ENCODE measurements at places on chromosomes 16 and 17.

DNA sequence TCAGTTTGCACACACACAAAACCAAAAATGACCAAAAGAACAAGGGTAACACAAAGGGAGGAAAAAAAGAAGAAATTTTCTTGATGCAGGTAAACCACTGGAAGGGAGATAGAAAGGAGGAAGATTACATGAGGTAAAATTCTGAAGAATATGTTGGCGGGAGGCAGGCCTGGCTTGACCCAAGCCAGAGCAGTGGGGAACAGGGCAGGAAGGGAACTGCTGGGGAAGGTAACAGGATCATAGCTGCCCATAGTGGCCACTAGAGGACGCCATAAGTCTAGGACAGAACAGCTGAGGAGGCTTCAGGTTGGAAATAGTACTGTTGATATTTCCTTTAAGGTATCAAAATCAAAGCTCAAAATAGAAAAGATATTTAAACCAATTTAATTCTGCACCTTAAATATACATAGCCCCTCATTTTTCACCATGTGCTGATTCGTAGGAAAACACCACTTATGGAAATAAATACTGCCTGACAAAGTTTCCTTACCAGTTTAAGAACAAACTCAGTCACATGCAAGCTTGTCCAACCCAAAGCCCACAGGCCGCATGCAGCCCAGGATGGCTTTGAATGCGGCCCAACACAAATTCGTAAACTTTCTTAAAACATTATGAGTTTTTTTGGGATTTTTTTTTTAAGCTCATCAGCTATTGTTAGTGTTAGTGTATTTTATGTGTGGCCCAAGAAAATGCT is 15.5 kb downstream of the VPS35 start:
- DNase-seq = no peak

- no peak for DNase-seq
Measured at GRCh38 chr16:21265104-21265837, 12.8 kb downstream of the CRYM start.

DNA sequence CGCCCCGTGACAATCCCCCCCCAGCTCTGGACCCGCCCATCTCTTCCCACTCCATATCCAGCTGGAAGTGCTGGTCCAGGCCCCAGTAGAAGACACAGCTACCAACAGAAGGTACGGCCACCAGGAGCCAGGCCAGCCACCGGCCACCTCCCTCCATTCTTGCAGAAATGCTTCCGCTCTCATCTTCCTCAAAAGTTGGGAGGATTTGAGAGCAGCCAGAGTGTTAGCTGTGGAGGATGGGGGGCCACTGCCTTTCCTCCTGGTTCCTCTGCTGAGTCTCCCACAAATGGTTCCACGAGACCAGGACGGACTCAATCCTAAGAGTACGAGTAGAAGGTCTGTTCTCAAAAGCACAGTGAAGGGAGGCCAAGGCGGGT is 78.3 kb downstream of the GAS7 start:
- DNase-seq = no peak

DNA sequence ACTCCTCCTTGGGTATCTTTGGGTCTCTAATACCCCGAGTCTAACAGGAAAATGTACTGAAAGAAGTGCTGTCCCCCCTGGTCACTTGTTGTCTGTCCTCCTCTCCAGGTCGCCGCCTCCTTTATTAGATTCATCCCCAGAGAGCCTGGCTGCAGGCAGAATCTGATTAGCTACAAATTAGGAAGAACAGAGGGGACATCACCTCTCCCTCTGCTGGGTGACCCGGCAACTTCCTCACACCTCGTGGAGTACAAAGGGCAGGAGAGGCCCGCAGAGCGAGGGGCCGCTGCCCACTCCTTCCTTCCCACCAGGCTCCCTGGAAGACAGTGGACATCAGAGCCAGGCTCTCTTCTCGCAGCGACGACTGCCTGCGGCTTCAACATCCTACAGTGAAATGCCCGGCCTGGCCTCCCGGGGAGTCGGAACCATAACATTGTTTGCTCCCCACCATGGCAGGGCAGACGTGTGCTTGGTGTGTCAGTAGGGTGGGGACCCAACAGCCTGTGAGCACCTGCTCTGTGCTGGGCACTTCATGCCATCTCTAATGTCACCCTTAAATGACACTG is 5.3 kb downstream of the CYB561 start:
- DNase-seq = no peak

GRCh38 chr17:81261582-81262336 is 22.6 kb downstream of the NDUFAF8 start:
- no peak for DNase-seq

GRCh38 chr16:49690778-49691177 is 165.1 kb downstream of the ZNF423 start:
- no peak for DNase-seq

- DNase-seq = no peak
Measured at GRCh38 chr17:11948789-11949188, 48.5 kb downstream of the ZNF18 start.

DNA sequence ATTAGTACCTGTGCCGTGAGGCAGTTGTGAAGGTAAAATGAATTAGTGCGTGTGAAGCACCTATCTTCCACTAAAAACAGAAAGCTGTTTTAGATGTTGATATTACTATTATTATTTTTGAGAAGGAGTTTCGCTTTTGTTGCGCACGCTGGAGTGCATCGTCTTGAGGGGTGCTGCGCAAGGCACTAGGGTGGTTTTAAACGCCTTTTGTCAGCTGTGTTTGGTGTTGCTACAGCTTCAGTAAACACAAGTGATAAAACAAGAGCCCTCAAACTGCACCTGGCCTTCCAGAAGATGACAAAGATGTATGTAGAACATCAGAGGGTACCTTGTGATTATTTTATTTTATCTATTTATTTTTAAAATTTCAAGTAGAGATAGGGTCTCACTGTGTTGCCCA is 38.2 kb downstream of the PLCG2 start:
- no peak for DNase-seq

DNA sequence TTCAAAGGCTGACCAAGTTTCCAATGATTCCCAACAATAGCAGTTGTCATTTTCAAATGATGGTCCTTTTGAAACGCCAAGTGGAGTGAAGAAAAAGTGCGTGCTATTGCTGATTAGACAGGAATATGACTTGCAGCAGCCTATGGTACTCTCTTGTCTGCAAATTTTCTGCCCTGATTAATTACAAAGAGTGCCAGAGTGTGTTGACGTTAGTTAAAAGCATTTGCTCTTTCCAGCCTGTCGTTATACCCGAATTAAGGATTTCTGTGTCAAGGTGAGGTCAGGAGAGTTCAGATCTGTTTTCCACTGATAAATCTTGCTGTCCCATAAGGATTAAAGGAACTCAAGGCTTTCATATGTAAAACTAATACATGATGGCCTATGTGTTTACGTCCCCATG is 75.0 kb upstream of the ADAMTS18 start:
- no peak for DNase-seq

DNA sequence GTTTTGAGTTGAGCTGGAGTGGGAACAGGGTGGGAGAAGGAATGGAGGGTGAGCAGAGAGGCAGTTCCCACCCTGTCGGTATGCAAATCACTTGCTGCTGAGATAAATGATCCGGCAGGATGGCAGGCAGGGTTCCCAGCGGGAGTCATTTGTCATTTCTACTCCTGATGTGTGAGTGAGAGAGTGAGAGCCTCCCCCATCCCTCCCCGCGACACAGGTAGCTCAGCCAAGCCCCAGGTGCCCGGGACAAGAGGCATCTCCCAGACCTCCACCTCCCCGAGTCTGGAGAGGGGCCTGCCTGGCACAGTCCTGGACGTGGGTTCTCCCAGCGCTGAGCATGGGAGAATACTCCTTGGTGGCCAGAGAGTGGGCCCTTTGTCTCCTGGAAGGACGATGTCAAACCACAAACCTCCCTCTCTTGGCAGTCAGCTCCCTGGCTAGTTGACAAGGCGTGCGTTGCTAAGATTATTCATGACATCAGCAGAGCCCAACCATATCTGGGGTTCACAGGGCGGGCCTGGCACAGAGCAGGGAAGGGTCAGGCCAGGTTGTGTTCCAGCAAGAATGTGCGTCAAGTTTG is 33.7 kb upstream of the TNRC6C start:
- no peak for DNase-seq

GRCh38 chr17:7068268-7068667 is 11.8 kb downstream of the CLEC10A start:
- DNase-seq = no peak

- no peak for DNase-seq
Measured at GRCh38 chr17:35742896-35743477, 10.1 kb downstream of the GAS2L2 start.

DNA sequence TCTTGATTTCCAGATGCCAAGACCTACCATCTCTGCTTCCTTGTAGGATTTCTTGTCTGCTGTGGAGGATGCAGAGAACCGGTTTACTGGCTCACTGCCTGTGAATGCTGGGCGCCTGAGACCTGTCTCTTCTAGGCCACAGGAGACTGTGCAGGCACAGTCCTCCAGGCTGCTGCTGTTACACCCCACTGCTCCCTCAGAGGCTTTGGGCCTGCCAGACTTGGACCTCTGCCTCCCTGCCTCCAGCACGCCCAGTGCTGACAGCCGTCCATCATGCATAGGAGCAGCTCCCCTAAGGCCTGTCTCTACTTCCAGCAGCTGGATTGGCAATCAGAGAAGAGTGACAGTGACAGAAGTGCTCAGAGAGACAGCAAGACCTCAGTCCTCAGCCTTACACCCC is 6.1 kb downstream of the HROB start:
- DNase-seq = no peak

DNA sequence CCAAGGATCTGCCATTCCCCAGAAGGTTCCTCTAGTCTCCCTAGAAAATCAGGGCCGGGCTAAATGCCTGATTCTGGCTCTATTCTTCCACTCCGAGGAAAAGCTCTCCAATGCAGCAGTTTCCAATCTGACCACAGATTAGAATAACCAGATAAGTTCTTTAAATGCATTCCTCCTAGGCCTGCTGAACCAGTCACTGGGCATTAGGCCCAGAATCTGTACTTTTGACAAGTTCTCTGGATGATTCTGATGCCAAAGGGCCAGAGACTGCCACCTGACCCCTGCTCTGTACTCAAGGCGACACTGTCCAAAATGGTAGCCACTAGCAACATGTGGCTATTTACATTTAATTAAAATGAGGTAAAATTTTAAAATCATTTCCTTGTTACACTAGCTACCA is 22.3 kb downstream of the MAP3K14 start:
- DNase-seq = no peak

- DNase-seq = no peak
Measured at GRCh38 chr16:19210280-19210924, 42.4 kb downstream of the SYT17 start.

DNA sequence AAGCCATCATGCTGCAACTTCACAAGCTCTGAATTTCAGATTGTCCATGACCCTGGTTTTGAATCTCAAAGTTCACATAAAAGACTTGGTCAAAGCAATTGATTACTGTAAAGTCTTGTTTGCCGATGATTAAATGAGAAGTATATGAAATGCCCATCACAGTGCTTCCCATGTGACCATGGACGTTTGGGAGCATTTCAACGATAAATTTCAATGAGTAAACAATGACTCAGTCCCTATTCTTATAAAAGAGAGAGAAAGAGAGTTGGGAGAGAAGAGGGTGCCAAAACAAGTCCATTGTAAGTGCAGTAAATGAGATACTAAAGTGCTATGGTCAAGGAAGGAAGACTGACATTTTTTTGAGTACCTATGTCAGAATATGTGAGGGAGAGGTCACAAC is 276.9 kb downstream of the SOX9 start:
- DNase-seq = no peak

GRCh38 chr16:11191665-11192064 is 64.3 kb downstream of the SOCS1 start:
- DNase-seq = no peak

DNA sequence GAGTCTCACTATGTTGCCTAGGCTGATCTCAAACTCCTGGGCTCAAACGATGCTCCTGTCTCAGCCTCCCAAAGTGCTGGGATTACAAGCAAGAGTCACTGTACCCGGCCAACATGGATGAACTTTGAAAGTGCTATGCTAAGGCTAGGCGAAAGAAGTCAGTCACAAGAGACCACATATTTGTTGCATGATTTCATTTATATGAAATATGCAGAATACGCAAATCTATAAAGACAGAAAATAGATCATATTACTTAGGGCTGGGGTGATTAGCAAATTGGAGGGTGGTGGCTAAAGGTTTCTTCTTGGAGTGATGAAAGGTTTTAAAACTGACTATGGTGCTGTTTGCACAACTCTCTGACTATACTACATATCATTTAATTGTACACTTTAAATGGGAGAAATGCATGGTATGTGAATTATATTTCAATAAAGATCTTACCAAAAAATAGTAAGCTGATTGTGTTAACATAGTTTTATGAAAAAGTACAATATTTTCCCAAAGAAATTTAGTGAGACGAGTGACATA is 1.2 kb upstream of the FLYWCH1 start:
- DNase-seq = no peak

DNA sequence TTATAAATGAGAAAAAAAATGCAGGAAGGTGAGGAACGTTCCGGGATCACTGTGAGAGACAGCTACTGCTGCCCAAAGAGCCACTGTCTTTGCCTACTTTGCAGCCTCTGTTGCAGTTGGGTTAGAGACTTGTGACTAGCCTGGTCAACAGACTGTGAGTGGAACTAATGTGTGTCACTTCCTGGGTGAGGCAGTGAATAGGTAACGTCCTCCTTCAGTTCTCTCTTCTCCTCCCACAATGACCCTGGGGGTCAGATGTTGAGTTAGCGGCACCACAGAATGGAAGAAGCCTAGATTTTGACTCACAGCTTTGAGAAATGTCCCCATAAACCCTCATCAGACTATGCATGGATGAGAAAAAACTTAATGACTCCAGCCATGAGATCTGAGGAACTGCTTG is 5.2 kb downstream of the C16orf46 start:
- DNase-seq = no peak

DNA sequence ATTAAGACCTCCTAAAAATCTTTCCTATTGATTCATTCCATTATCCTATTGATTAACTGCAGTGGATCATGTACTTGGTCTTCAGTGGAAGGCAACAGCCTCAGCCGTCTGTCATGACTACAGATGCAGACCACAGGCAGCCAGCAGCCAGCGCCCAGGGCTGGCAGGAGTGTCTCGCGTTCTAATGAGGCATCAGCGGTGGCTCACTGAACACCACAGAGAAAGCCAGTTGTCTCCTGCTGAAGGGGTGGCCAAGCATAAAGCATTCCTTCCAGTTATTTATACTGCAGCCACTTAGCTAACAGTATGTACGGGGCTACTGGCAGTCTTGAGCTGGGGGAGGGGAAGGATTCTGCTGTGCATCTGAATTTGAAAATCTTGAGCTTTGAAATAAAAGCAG is 214.3 kb downstream of the IRX3 start:
- no peak for DNase-seq

DNA sequence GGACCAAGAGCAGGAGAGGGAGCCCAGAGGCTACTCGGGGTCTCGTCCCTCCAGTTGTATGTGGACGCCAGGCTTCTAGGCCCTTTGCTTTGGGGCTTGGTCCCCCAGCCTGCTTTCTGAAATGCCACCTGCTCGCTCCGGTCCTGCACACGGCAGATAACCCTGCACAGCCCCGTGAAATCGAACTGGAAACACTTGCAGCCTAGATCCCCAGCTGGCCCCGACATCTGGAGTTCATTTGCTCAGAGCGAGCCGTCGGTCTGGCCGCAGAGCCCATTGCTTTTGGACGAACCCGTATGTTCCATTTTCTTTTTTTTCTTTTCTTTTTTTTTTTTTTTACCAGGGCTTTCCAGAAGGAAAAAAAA is 22.9 kb downstream of the C1QTNF1 start:
- no peak for DNase-seq

All from HFF-Myc (cell line).